Endothelial cell (in vitro differentiated cells): ENCODE measurements at places on chromosomes 1 and 21.

GRCh38 chr21:38206646-38207045 is 50.1 kb upstream of the KCNJ15 start:
- DNase-seq: no peak

- no peak for DNase-seq
Measured at GRCh38 chr1:181984006-181984405, 77.5 kb downstream of the ZNF648 start.

- DNase-seq: no peak
Measured at GRCh38 chr1:64878090-64878489, 88.3 kb downstream of the JAK1 start.

DNA sequence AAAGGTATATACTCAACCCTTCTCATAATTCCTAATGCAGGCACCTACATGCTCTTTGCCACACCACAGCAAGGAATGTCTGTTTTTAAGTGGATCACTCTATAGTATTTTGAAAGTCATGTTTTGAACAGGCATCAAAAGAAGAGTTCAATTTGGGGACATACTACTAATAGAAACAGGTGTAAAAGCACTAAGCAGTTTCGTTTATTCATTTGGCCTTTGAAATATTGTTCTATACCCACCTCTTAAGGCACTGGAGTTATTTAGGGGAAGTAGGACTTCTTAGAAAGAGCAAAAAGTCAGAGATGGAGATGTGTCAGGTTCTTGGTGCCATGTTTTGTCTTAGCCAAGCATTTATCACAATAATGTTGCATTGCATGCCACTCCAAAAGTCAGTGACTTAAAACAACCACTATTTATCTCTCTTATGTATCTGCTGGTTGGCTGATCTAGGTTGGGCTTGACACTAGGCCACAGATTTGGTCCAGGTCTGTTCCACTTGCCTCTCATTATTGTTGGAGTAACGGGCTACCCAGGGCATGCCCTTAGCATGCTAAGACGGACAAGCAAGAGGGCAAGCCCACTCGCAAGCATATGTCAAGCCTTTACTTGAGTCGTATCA is 107.5 kb downstream of the RGL1 start:
- DNase-seq: no peak
